ENCODE measurements at places on chromosomes 7 and 10.

GRCh38 chr7:33109758-33110238, 594 bp upstream of the RP9 start:
- no peak for DNase-seq

- no peak for DNase-seq
Measured at GRCh38 chr10:112631501-112632400, 184.7 kb downstream of the VTI1A start.

DNA sequence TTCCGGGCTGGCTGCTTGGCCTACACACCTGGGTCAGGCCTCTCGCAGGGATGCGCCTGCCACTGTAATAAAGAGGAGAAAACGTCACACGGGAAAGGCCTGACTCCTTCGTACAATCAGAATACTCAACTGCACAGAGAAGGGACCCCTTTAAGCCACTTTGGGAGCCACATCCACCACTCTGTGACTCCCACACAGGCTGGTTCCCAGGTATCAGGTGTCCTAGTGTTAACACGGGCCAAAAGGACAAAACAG, 5.8 kb upstream of the ZNF736 start:
- DNase-seq, result no peak

GRCh38 chr7:19899529-19899928, 126.1 kb upstream of the TMEM196 start:
- no peak for DNase-seq

DNA sequence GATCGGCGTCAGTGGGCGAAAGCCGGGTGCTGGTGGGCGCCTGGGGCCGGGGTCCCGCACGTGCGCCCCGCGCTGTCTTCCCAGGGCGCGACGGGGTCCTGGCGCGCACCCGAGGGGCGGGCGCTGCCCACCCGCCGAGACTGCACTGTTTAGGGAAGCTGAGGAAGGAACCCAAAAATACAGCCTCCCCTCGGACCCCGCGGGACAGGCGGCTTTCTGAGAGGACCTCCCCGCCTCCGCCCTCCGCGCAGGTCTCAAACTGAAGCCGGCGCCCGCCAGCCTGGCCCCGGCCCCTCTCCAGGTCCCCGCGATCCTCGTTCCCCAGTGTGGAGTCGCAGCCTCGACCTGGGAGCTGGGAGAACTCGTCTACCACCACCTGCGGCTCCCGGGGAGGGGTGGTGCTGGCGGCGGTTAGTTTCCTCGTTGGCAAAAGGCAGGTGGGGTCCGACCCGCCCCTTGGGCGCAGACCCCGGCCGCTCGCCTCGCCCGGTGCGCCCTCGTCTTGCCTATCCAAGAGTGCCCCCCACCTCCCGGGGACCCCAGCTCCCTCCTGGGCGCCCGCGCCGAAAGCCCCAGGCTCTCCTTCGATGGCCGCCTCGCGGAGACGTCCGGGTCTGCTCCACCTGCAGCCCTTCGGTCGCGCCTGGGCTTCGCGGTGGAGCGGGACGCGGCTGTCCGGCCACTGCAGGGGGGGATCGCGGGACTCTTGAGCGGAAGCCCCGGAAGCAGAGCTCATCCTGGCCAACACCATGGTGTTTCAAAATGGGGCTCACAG, 1.1 kb downstream of the EGFR start:
- DNase-seq, result no peak

GRCh38 chr7:83562960-83563359, 86.0 kb downstream of the SEMA3E start:
- no peak for DNase-seq

DNA sequence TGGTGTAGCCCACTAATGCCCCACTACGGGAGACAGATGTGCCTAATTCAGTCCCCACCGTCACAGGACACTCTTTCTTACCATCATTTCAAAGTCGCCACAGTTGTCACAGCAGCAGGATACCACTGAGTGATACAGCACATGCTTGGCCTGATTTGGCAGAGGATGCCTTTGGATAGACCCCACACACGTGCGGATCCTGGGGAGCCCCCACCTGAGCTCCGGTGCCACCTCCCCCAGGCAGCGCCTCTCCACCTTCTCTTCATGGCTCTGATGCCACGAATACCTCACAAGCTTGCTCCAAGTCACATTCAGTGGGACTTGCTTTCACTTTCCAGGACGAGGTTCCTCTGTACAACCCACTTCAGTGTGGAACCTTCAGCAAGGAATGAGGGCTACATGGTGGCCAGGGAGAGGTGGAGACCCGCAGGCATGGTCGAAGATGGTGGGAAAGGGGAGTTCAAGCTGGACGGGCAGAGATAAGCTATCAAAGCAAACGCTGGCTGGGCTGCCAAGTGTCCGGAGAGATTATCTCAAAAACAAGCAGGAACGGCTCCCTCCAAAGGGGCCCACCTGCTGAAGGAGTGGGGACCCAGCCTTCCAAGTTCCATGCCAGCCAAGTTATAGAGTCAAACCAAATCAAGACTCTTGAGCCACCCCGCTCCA, 107.4 kb downstream of the ZRANB1 start:
- no peak for DNase-seq

GRCh38 chr7:82413237-82413636, 30.3 kb downstream of the CACNA2D1 start:
- DNase-seq, result no peak

DNA sequence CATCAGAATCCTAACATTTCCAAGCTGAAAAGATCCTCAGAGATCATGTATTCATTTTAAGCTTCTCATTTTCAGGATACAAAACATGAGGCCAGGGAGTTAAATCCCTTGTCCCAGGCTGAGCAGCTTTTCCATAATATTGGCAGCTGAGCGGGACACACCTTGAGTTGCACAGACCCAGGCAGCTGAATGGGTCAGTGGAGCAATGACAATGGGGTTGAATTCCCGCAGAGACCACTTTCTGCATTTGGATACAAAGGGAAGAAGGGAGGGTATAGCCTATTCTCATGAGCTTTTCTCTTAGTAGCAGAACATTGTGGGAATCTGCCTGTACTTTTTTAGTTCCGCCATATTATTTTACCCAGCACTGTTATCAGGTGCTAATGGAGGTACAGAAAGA, 49.5 kb downstream of the PRR15 start:
- DNase-seq, result no peak

DNA sequence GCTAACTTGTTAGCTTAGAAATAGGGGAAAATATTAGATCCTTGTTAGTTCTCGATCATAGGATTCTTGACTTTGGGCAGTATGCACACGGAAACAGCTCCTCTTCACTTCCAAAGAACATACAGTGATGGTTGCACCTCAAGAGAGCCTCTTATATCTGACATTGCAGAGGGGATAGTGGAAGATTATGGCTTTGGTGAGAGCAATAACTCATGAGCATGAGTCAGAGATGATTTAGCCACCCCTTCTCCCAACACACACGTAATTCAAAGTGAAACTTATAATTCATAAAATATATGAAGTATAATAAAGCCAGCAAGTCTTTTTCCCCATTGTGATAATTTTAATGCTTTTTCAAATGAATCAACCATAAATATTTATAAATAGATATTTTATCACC, 683.7 kb downstream of the POM121L12 start:
- no peak for DNase-seq

- peak; percentile 3 for DNase-seq
Measured at GRCh38 chr7:135510592-135511183, 786 bp upstream of the CNOT4 start.

DNA sequence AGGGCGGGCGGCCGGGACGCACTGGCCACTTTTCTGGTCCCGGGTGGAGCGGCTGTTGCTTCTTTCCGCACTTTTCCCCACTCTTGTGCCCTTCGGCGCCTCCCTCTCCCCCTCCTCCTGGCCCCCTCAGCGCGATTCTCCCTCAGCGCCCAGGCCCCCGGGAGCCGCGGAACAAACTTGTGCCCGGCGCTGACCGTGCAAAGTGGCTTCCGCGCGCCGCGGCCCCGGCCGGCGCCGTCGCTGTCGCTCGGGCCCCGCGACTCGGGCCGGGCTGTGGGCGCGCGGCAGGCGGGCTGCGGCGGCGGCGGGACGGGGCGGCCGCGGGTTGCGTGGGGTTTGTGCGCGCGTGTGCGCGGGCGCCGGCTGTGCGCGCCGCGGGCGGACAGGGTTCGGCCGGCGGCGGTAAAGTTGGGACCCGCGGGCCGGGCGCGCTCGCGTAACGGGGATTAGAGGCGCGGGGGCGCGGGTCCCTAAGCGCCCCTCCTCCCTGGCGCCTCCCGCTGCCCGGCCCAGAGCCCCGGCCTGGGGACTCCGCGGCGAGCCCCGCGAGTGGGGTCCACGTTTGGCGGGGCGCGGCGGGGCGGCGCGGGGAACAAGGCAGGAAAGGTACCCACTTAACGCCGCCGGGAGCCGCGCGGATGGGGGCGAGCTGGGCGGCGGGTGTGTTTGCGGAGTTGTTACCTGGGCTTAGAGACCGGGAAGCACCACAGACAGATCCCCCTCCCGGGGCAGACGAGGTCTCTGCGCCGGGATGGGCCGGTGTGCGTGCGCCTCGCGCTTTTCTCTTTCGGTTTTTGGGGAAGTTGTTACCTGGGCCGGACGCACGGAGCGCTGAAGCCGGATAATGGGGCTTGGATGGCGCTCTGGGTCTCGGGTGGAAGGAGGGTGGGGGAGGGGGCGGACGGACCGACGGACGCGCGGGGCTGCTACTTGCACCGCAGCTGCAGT, 860 bp downstream of the ZEB1 start:
- DNase-seq, result peak; percentile 37

- no peak for DNase-seq
Measured at GRCh38 chr10:112756235-112756527, 193.9 kb upstream of the TCF7L2 start.

DNA sequence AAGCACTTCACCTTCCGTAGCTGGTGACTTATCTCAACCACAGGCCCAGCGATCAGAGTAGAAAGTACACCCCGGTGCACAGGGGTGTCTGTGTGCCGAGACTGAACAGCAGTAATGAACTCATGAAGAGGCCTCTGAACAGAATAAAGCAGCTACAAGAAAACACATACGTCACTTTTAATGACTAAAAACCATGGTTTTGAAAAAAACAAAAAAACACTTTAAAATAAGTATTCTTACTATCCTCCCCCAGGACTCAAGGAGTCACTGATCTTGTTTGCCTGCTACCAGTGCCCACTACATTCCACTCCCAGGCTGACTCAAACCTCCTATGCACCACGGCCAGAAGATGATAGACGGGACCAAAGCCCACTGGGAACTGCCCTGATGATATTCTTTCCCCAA, 53.8 kb downstream of the NCAPG2 start:
- no peak for DNase-seq

DNA sequence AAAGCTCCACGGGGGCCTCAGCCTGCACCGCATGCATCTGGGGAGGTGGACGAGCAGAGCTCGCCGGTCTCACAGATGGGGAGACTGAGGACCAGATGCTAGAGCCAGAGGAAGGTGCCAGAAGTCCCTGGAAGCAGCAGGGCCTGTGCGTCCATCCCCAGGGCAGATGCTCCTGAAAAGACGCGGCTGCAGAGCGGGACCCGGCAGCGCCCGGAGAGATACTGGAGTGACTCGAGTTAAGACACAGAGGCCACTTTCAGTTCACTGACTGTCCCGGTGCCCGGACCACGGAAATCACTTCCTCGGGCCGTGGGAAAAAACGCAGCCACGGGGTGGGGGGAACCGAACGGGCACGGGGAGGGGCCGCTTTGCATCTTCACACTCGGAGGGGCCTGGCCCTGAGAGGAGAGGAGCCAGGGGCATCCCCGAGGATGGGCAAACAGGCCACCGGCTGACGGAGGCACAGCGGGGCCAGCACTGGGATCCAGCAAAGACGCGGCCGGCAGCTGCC, 85.4 kb downstream of the FOXL3 start:
- no peak for DNase-seq

DNA sequence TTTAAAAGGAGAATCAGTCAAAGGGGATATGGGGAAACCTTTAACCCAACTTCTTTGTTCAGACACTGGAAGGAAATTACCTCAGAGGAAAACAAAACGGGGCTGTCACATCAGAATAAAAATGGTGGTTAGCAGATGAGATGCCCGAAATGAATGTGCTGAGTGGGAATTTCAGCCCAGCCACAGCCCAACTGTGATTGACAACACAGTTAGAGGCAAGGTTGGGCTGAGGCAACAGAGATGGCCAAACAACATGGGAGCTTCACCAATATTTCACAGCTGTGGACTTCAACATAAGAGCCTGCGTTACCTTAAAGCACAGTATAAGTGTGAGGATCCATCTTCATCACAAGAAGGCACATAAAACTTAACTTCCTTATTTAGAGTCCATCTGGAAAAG, 133.5 kb upstream of the PTPRZ1 start:
- DNase-seq, result no peak

- DNase-seq, result no peak
Measured at GRCh38 chr10:30437031-30437841, 3.3 kb downstream of the MAP3K8 start.

GRCh38 chr7:28018856-28019465, 161.6 kb downstream of the JAZF1 start:
- DNase-seq, result no peak

- DNase-seq, result no peak
Measured at GRCh38 chr10:2207246-2207922, 470.1 kb upstream of the ADARB2 start.

DNA sequence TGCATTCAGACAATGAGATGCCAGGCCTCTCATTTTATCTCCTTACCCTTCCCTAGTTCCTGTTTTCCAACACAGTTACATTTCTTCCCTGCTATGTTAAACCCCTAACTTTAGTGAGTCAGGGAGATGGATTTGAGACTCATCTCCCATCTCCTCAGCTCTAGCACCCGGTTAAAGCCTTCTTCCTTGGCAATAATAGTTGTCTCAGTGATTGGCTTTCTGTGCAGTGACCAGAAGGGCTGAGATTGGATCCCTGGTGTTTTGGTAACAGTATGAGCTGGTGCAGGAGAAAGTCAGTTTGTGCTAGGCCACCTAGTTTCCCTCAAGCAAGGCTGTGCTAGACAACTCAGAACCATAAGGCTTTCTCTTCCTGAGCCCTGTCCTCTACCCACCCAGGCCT, 212.5 kb downstream of the SORCS1 start:
- DNase-seq, result no peak

- DNase-seq, result no peak
Measured at GRCh38 chr7:114819616-114820362, 102.1 kb upstream of the MDFIC start.

DNA sequence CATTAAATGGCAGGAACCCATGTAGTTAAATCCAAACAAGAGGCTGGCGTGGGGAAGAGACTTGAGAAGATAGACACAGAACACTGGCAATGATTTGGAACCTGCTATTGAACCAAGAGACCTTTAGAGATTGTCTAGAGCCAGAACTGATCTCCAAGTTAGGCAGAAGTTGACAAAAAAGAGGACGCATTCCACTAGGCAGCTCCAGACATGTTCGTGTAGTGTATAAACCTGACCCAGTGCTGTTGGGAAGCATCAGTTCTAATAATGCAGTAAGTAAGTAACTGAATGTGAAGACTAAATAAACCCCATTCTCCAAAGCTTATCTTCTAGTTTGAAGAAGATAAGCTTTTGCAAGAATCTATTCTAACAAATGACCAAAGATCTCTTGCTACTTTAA, 50.8 kb downstream of the AP3M1 start:
- DNase-seq, result no peak

GRCh38 chr7:111955616-111956015, 250.6 kb downstream of the DOCK4 start:
- DNase-seq, result no peak

- DNase-seq, result no peak
Measured at GRCh38 chr7:11726001-11726793, 105.8 kb downstream of the THSD7A start.

Data from activated CD4-positive, alpha-beta T cell treated with anti-CD3 and anti-CD28 coated beads, Interleukin-2, amount 50 U/mL, for 4 hours (primary cell).